GM20000 (cell line): ENCODE measurements at places on chromosomes 4 and X.

GRCh38 chr4:76954489-76954888 lies 4.9 kb downstream of the SEPTIN11 start:
- DNase-seq: no peak

GRCh38 chr4:150126201-150126863 lies 48.1 kb downstream of the DCLK2 start:
- DNase-seq: peak; percentile 36

- DNase-seq: no peak
Observed at GRCh38 chr4:4559596-4559995, 17.7 kb upstream of the STX18 start.

DNA sequence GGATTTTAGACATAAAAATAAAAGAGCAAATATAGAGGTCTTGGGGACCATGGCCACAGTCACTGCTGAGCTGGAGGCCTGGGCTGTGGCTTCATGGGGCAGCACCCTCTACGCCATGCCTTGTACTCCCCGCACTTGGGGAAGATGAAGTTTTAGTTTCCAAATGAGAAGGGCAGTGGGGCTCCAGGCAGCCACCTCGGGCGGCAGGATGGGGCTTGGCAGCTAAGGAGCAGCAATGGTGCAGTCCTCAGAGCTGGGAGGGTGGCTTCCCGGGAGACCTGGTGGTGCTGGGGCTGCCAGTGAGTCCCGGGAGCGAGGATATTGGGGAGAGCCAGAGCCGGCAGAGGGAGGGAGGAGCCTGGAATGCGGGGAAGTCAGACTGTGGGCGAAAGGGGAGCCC lies 2.4 kb downstream of the CXCR3 start:
- no peak for DNase-seq

- DNase-seq: no peak
Observed at GRCh38 chrX:72714478-72714916, 391 bp upstream of the PHKA1 start.

DNA sequence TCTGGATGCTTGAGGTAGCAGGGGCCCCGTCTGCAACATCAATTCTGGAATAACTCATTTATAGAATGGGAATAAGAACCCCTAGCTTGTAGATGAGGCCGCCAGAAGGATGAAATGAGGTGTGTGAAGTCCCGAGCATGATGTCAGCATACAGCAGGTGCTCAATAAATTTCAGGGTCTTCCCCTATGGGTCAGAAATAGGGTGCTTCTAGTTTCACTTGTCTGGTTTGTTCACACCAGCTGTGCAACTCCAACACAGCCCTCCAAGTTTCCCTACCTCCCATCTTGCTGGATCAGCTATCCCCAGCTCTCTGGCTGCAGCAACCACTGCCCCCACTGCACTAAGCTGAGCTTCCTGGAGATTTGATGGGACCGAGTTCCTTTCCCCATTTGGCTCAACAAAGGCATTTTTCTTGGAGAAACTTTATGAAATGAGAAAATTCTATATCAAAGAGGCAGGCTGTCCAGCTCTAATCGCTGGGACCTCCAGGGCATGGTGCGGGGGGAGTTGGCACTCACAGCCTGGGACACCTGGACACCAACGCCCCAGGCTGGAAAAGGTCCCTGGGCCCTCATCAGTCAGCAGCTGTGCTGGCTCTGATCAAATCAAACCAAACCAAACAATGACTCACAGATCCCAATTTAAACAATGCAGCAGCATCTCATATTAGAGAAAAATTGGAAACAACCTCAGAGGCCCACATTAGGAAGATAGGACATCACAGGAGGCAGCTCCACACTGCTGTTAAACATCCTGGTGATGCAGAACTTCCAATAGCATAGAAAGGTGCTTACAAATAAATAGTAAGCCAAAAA lies 13.3 kb downstream of the SLC2A9 start:
- peak; percentile 52 for DNase-seq

DNA sequence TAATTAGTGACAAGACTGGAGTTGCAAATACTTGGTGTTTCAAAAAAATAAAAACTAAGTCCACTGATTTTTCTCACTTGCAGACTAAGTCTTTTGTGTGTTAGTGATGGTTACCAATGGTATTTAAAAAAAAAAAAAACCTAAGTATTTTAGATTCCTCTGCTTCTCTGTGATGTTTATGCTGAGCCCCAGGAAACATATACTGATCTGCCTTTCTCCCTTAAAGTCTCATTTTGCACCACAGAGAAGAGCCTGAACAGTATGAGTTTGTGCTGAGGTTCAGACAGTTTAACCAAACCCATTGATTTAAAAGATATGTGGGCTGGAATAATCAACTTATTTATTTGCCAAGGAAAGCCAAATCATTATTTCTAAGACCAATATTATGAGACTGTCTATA lies 1305.0 kb downstream of the PCDH18 start:
- DNase-seq: no peak

DNA sequence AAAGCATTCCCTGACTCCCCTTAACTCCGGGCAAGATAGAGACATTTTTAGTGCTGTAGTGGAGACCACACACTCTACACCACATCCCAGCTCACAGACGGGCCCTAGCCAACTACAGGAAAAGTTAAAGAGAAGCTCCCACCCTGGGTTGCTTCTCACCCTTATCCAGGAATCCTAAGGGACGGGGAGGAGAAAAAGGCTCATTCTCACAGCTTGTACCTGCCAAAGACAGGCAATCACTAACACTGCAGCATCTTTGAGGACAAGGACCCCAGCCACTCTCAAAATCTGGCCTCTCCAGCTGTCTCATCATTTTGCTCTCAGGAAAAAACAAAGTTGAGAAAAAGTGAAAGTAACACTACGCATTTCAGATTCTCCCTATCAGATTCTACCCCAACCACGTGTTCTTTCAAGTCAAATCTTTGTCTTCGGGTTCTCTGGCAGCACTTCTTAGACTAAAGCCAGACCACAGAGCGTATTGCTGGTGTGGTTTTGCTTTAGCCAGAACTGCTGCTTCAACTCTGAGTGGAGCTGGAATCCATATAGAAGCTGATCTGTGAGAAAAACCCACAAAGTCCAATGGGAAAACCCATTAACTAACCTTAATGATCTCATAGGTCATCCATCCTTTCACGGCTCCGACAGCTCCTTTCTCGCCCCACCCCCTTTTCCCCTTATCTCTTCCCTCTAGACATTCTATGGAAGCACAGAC lies 605.9 kb upstream of the DIPK2B start:
- DNase-seq: peak; percentile 14

GRCh38 chr4:10079912-10080588 lies 36.5 kb downstream of the WDR1 start:
- no peak for DNase-seq

DNA sequence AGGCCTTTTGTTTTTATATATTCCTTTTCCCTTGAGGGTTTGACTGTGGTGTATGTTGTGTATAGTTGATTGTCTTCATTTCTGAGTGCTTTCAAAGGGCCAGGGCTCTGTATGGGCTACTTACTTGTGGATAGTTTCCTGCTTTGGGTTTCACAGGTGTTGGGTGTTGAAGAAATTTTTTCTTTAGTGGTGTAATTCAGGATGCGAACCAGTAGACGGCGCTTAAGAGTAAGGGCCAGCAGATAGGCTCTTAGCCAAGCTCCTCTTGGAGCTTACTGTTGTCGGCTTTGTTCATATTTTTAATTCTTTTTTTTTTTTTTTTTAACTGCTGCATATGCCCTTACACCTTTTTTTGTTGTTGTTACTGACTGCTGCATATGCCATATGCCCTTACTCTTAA lies 276.3 kb upstream of the GALNT7 start:
- no peak for DNase-seq

- no peak for DNase-seq
Observed at GRCh38 chr4:40190465-40190864, 6.4 kb upstream of the RHOH start.
